ENCODE measurements at places on chromosomes 13 and 19.

DNA sequence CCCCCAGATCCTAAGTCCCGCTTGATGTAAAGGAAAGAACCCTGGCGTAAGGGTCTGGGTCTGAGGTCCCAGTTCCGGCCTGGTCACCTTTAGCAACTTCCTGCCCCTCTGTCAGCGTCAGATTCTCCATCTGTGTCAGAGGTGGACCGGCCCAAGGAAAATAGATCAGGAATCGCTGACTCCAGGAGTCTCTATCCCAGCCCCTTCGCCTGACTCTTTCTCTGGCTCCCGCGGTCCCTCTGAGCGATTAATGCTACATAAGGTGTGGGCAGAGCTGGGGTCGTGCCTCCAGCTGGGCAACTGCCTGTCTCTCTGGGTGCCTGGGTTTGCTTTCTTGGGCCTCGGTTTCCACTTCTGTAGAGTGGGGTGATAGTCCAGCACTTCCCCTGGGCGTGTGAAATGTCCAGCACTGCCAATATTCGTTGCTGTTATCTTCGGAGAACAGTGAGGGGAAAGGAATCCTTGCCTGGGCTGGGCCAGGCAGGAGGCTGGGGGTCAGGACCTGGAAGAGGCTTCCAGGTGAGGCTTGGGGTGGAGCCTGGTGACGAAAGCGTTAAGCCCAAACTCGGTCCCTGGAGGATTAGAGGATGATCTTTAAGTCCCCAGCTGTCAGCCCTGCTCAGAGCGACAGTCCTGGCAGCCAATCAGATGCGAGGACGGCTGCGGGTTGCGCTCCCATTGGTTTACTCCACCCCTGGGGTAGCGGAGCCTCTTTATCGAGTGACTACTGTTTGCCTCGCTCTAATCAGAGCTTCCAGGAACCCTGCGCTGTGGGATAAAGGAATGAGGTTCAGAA lies 767 bp downstream of the ABCA7 start:
- DNase-seq = peak; percentile 91

DNA sequence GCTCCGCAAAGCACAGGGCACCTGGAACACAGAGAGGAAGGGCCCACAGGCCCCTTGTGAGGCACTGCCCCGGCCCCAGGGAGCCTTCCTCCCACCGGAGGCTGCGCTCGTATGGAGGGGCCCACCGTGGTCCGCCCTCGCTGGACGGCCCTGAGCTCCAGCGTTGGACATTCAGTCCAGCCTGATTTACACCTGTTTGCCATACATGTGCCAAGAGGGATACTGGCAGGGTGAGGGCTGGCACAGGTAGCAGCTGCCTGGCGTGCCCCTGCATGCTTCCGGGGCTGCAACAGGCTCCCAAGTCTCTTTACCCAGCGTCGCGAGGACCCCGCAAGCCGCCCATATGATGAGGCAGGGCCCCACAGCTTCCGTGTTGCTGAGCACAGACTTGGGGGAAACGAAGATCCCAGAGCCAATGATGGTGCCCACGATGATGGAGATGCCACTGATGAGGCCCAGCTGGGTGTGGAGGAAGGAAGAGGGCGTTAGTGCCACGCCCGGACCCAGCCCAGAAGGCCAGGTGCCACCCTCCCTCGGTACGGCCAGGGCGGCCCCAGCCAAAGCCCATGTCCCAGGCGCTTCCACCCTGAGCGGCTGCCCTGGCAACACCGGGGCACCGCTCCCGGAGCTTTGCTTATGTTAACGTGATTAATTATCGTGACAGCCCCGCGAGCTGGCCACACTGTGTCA lies 5.1 kb downstream of the SLC7A9 start:
- DNase-seq = no peak

DNA sequence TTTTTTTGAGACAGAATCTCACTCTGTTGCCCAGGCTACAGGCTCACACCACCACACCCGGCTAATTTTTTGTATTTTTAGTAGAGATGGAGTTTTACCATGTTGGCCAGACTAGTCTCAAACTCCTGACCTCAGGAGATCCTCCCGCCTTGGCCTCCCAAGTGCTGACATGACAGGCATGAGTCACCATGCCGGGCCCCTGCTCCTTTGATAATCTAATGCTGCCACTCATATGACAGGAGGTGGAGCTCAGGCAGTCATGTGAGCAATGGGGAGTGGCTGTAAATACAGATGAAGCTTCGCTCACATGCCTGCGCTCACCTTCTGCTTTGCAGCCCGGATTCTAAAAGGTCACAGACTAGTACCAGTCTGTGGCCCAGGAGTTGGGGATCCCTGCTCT lies 25.1 kb downstream of the ARHGEF18 start:
- no peak for DNase-seq

DNA sequence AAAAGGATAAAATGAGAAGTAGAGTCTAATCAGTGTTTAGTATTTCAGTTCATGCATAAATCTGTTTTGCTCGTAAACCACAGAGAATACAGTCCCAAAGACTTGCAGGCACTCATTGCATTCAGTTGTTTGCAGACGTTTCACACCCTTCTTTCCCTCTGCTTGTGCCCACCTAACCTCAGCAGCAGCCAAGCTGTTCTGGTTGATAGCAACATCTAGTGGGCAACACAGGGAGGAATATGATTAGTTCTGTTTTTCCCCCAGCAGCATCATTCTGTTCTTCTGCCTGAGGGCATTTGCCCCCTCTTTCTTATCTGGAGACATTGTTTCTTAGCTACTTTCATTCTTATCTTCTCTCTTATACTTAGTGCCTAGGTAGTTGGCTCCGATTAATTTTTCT lies 135.6 kb downstream of the PAN3 start:
- DNase-seq = no peak

DNA sequence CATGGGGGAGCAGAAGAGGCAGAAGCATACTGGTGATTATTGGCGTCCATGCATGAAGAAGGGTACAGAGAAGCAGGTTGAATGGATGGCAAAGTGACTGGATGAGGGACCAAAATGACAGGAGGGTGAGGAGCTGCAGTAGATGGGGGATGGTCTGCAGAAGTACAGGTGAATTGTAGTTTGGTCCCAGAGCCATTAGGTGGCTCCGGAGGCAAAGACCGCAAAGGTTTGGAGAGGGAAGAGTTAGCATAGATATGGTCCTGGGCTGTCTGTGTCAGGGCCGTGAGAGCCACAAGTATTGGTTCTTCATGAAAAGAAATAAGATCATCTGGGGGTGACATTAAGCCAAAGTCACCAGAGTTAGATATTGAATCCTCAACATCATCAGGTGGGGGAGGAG lies 59.0 kb upstream of the ZNF726 start:
- no peak for DNase-seq
